ENCODE measurements at places on chromosomes 12 and 14.

- no peak for DNase-seq
These were observed 983 bp upstream of the COPS7A start for GRCh38 chr12:6722863-6723262.

GRCh38 chr14:54220071-54220703, 176.6 kb upstream of the CDKN3 start:
- no peak for DNase-seq

GRCh38 chr12:45304514-45305178, 88.8 kb downstream of the ANO6 start:
- DNase-seq, result no peak

GRCh38 chr14:37143475-37143874, 28.9 kb downstream of the SLC25A21 start:
- no peak for DNase-seq

- no peak for DNase-seq
These were observed 66.3 kb downstream of the TBX5 start for GRCh38 chr12:114339626-114340025.

DNA sequence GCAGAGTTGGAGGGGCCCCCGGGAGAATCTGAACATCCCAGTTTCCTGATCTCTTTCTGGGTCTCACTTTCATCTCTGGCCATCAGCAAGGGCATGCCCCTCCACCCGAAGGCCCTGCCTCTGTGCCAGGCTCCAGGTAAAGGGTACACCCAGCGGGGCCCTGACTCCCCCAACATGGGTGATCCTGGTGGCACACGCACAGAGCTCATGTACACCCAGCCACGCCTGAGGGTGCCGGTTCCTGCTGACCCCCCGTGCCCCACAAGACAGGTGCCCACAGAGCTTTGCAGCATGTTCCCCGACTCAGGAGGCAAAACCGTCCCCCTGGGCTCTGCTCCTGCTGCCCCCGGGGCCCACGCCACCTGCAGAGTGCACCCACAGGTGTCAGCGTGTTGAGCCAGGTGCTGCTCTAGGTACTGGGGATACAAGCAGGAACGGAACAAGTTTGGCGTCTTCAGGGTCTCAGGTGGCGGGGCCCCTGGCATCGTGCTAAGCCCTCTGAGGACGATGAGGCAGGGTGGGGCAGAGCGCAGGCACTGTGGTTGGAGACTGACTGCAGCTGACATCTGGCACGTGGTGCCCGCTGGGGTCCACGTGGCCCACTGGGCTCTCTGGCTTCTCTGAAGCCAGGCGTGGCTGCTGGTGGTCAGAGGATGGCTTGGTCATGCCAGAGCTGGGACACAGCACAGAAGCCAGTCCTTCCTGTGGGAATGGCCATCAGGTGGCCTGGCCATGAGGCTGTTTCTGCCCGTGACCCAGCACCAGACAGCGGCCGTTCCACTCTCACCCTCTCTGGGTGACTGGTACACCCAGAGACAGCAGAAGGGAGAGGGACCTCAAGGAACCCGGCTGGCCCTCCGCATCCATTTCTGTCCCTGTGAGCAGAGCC, 13.8 kb downstream of the BAG5 start:
- no peak for DNase-seq

DNA sequence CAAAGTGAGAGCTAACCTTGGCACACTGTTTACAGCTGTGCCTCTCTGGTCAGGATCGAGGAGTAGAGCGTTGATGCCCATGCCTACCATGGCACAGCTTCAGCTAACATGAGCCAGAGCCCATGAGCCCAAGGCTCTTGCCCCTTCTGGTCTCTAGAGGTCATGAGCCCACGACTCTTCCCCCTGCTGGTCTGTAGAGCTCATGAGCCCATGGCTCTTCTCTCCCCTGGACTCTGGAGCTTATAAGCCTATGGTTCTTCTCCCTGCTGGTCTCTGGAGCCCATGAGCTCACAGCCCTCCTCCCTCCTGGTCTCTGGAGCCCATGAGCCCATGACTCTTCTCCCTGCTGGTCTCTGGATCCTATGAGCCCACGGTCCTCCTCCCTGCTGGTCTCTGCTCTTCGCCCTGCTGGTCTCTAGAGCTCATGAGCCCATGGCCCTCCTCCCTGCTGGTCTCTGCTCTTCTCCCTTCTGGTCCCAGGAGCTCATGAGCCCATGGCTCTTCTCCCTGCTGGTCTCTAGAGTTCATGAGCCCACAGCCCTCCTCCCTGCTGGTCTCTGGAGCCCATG, 16.6 kb upstream of the CLMN start:
- DNase-seq, result no peak

DNA sequence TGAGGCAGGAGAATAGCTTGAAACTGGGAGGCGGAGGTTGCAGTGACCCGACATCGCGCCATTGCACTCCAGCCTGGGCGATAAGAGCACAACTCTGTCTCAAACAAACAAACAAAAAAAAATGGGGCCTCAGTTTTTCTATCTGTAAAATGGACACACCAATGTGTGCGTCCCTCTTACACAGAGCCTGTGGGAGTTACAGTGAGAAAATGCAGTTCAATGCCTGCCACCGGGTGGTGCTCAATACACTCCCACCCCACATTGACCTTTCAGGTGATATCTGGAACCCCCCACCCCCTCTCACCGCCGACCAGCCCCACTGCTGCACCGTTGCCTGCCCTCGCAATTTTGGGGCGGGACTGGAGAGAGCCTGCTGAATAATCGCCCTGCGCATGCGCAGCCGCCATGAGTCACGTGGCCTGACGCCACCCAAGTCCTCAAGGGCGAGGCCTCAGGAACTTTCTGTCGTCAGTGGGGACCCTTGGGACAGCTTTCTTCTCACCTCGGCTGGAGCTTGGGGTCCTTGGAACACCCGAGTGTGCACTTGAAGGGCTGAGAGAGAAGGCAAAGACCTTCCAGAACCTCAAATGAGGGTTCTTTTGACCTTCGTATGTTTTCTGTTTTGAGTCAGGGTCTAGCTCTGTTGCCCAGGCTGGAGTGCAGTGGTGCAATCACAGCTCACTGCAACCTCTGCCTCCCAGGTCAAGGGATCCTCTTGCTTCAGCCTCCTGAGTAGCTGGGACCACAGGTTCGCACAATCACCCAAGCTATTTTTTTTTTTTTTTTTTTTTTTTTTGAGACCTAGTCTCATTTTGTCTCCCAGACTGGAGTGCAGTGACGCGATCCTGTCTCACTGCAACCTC, 14.6 kb upstream of the CABP1 start:
- no peak for DNase-seq

DNA sequence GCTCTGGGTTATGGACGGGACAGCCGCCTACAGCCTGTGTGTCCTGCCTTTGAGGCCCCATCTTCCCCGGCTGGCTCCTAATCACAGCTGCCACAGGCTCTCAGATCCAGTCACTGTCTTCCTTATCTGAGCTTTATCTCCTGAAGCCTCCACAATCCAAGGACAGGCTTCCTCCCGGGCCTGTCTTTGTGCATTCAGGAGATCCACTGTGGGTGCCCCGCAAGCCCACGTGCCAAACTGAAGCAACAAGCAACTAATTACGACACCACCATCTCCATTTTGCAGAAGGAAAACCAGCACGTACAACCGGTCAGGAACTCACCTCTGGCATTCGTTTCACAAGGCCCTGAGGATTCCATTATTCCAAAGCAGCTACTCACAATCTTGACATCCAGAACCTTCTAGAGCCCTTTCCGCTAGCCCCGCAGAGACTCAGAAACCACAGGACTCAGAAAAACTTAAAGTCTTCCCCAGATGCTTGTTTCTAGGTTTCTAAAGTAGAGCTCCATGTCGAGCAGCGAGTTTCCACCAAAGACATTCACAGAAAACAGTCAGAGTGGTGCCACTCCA, 14.0 kb downstream of the SYNE3 start:
- DNase-seq, result no peak

- no peak for DNase-seq
These were observed 40.9 kb downstream of the FGD4 start for GRCh38 chr12:32440120-32440865.

- DNase-seq, result no peak
These were observed 2.1 kb upstream of the RABGGTA start for GRCh38 chr14:24273422-24273998.

GRCh38 chr12:6948873-6949594, 2.1 kb upstream of the PTPN6 start:
- DNase-seq, result no peak

- DNase-seq, result no peak
These were observed 29.2 kb downstream of the RPH3A start for GRCh38 chr12:112820796-112821195.

- DNase-seq, result no peak
These were observed 11.2 kb downstream of the CEP170B start for GRCh38 chr14:104876251-104876699.

DNA sequence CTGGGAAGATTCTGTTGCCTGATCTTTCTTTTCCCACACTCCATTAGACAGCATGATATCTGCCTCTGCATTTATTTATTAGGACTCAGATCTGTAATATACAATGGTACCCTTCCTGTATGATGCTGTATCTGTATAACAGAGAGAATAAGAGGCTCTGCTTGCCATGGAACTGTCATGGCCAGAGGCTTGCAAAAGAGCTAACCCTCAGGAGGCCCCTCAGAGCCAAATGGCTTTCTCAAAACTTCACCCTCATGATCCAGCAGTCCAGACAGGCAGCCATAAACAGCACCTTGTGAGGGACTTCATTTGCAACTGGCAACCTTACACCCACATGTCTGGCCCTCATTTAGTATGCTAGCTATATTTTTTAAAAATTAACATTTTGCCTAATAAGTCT, 57.6 kb downstream of the TMEM30B start:
- DNase-seq, result no peak

DNA sequence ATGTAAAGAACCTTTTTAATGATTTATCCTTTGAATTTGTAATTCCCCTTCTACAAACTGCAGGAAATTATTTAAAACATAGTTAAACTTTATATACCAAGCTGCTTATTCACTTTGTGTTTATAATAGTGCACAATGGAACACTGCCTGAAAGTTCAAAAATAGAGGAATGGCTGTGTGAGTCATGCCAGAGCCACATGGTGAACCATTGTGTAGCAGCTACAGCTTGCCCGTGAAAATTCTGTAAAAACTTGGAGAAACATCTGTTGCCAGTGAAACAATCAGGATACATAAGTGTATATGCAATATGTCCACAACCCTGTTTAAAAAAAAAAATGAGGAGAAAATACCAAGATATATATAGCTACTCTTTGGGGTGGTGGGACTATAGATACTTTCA, 59.5 kb downstream of the VEZT start:
- DNase-seq, result no peak

DNA sequence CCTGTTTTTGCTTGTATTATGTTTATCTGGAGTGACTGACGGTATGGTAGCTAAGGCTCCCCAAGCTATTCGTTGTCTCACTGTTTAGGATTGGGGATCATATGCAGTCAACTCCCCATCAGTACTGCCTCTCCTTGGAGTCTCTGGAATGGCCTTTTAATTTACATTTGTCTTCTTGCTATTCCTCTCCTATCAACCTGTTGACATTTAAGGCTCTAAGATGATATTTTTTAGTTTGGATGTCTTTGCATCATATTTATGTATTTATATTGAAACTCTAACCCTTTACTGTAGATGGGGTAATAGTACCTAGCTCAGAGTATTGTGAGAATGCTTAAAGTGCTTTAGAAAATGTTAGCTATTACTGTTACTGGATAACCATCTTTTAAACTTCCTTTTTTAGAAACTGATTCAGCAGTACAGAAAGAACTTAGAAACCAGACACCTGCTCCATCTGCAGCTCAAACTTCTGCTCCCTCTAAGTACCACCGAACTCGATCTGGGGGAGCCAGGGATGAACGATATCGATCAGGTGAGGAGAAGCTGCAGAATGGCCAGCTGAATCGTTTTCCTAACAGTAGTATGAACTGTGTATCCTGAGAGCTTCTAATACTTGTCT, 123.5 kb upstream of the ATF1 start:
- no peak for DNase-seq

DNA sequence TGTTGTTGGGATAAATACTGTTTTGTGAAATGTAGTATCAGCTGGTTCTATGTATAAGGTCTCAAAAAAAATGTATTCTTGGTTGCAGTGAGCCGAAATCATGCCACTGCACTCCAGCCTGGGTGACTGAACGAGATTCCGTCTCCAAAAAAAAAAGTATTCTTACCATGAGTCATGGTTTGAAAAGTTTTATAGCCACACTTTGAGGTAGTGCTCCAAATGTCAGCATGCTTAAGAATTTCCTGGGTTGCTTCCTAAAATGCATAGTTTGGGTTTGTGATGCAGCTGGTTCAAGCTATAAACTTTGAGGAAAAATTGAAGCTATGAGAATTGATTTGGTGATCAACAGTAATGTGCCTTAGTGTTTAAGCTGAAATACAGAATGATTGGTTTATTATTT, 48.0 kb downstream of the ETNK1 start:
- no peak for DNase-seq
